ENCODE measurements at places on chromosomes 6 and 20.

DNA sequence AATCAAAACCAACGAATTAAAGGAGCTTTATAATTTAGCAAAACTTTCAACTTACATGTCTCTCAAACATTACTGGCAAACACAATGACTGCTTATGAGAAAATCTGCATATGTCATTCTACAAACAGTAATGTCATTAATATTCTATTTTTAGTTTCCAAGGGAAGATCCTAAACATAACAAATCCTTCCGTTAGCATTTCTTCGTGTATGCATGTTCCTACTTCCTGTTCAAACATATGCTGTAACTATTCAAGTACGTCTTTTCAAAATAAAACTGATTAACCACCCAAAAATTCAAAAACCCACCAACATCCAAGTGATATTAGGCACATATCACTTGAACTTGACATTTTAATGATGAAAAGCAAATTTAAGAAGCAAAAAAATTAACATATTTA, 131.3 kb downstream of the HACE1 start:
- DNase-seq: no peak

DNA sequence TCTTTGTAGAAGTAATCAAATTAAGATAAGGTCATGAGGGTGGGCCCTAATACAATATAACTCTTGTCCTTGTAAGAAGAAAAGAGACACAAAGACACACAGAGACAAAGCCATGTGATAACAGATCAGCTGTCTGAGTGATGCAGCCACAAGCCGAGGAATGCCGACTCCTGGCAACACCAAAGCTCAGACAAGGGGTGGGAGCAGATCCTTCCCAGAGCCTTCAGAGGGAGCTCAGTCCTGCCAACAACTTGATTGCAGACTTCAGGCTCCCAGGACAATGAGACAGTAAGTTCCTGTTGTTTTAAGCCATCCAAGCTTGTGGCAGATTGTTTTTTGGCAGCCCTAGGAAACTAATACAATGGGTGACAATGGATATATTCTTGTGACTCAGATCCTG, 325.0 kb upstream of the AGPAT4 start:
- no peak for DNase-seq

- DNase-seq: no peak
Measured at GRCh38 chr6:69756366-69756765, 40.4 kb downstream of the LMBRD1 start.

- no peak for DNase-seq
Measured at GRCh38 chr6:4559281-4559875, 216.8 kb upstream of the CDYL start.

DNA sequence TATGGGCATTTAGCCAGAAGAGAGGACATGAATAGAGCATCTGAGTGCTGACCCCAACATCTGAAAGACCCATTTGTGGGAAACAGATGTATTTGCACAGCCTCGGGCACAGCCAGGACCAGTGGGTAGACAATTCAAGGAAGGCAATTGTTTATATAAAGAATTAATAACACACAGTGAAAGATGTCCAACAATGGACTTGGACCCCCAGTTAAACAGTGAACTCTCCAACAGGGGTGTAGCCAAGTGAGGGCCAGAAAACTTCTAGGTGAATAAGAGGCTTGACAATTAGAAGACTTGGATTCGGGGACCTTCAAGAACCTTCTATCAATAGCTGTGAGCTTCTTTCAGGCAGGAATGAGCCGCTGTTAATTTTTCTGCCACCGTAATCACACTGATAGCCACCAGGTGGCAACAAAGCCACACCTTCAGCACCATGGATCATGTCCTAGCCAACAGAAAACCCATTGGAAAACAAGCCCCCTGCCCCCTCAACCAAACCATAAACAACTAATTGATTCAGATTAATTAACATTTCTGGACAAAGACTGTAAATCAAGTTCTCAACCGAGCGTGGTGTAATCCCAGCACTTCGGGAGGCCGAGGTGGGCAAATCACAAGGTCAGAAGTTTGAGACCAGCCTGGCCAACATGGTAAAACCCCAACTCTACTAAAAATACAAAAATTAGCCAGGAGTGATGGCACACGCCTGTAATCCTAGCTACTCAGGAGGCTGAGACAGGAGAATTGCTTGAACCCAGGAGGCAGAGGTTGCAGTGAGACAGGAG, 8.8 kb upstream of the SRSF6 start:
- DNase-seq: peak; percentile 5

DNA sequence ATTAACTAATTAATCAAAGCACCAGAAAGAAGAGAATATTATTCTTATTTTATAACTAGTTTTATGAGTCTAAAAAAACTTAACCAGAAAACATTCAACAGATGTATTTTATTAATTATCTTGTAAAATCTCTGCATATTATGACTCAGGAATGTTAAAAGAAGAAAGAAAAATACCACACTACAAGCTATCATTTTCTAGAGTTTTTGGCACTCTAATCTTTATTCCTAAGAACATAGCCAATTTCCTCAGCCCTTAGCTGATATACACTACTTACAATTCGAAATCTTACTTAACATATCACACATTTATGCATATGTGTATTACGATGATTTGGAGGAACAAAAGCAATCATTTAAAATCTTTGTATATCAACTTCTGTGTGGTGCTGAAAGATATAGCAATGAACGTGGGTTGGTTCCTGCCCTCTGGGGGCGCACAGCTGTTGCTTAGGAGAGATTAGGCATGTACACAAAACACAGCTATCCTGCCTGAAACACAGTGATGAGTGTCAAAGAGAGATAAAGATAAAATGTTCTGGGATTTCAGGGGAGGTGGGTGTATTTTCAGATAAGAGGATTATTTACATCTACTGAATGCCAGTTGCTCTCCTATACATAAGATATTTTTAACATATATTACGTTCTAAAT, 404.5 kb downstream of the SYNE1 start:
- no peak for DNase-seq

- DNase-seq: no peak
Measured at GRCh38 chr6:150230832-150231524, 88.1 kb downstream of the PPP1R14C start.

DNA sequence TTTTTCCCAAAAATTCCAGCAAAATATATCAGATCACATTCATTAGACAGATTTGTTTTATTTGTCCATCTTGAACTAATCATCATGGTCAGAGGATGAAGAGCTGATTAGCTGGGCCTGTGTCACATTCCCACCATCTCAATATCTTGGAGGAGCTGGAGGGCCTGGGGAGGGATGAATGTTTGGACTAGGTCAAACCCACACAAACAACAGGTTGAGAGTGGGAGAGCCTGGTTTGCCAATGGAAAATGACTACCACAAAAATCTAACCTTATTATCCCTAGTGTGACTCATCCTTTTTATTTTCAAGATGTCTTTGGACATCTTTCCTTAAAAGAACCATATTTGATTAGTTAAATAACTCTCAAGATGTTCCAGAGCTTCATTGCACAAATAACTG, 242.4 kb downstream of the OGFRL1 start:
- no peak for DNase-seq

DNA sequence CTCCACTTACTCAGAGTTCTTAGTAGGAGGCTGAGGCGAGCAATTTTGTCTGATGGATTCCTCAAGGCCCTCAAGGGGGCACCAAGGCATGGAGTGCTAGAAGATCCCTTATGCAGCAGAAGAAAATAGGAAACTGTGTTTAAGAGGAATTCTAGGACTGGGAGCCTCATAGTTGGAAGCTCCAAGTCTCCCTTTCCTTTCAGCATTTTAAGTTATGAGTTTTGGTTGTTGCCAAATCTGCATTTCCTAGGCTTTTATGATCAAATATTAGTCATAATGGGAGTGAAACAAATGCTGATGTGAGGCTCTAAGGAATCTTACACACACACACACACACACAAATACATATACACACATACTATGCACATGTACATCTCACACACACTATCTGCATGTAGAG, 714.0 kb downstream of the UTRN start:
- DNase-seq: no peak

GRCh38 chr6:1423578-1423977, 34.2 kb downstream of the FOXF2 start:
- DNase-seq: no peak

- no peak for DNase-seq
Measured at GRCh38 chr20:49656304-49656703, 57.4 kb downstream of the B4GALT5 start.

- DNase-seq: no peak
Measured at GRCh38 chr6:124436803-124437202, 525.4 kb upstream of the RNF217 start.

GRCh38 chr20:733861-734260, 34.4 kb downstream of the SLC52A3 start:
- no peak for DNase-seq

DNA sequence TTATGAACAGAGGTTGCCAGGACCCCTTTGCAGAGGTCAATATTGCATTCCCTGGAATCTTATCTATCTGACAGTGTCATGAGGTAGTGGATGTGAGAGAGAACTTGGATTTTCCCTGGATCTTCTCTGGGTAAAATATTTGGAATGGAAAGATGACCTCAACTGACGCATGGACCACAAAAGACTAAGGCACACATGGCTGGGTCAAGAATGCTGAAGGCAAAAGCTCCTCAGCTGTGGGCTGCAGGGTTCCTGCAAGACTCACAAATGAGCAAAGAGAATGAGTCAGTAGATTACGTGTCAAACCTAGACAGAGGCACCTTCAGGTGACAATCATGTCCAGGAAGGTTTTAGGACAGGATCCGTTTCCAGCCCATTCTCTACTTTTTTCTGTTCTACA, 484.0 kb downstream of the C6orf118 start:
- no peak for DNase-seq

GRCh38 chr6:165811512-165811911, 148.5 kb upstream of the PDE10A start:
- no peak for DNase-seq

GRCh38 chr6:118968416-118968815, 33.5 kb upstream of the MCM9 start:
- no peak for DNase-seq

DNA sequence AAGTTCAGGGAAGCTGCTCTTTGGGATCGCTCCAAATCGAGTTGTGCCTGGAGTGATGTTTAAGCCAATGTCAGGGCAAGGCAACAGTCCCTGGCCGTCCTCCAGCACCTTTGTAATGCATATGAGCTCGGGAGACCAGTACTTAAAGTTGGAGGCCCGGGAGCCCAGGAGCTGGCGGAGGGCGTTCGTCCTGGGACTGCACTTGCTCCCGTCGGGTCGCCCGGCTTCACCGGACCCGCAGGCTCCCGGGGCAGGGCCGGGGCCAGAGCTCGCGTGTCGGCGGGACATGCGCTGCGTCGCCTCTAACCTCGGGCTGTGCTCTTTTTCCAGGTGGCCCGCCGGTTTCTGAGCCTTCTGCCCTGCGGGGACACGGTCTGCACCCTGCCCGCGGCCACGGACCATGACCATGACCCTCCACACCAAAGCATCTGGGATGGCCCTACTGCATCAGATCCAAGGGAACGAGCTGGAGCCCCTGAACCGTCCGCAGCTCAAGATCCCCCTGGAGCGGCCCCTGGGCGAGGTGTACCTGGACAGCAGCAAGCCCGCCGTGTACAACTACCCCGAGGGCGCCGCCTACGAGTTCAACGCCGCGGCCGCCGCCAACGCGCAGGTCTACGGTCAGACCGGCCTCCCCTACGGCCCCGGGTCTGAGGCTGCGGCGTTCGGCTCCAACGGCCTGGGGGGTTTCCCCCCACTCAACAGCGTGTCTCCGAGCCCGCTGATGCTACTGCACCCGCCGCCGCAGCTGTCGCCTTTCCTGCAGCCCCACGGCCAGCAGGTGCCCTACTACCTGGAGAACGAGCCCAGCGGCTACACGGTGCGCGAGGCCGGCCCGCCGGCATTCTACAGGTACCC, at the start of gene ESR1:
Gene ESR1, plus strand, starts transcription at position 170 of the 858 bp plus-strand sequence. Its CDS starts 231 bp downstream, at position 401.
- DNase-seq: no peak
